ENCODE measurements at places on chromosomes 3 and 15.

GRCh38 chr15:98581715-98582114 lies 66.6 kb upstream of the IGF1R start:
- DNase-seq = peak; percentile 1

GRCh38 chr15:79431636-79432344 lies at the start of gene MINAR1:
Gene MINAR1, plus strand, starts transcription at chr15:79432336. Its CDS starts 23,812 bp downstream, at chr15:79456148.
- no peak for DNase-seq

DNA sequence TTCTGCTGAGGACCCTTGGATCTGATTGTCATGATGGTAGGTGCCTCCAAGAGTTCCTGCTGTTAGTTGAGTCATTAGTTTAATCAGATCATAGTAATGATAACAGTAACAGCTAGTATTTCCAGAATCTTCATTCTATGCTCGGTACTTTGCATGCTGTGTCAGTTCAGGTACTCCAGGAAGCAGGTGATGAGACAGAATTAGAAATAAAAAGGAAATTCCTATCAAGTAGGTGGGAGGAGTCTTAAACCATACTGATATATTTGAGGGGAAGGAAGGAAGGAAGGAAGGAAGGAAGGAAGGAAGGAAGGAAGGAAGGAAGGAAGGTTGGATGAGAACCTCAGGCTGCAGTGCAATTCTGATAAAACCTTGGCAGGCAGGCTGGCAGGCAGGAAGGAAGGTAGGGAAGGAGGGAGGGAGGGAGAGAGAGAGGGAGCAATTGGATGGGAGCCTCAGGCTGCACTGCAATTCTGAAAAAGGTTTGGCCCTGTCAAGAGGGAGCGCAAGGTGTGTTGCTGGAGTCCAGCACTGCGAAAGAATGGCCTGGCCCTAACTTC lies 148.8 kb upstream of the NUDT16 start:
- DNase-seq = no peak

GRCh38 chr3:125212091-125212508 lies 448 bp downstream of the SLC12A8 start:
- DNase-seq = no peak

- peak; percentile 47 for DNase-seq
Measured at GRCh38 chr3:152281133-152281713, 12.5 kb downstream of the MBNL1 start.

DNA sequence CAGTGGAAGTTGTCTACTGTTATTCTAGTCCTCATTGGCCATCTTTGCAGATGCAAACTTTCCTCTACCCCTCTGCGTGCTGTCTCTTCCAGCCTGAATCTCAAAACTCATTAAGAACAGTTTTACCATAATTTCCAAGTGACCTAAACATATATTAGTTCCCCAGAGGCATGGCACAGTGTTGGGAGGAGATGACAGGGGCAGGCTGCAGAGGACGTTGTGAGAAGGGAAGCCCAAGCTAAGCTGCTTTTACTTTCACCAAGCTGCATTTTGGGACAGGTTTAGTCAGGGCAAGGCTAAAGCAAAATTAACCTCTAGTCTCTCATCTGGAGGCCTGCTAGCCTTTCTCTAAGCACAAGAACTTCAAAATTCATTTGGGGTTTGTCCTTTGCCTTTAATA lies 318.6 kb upstream of the SATB1 start:
- DNase-seq = no peak

DNA sequence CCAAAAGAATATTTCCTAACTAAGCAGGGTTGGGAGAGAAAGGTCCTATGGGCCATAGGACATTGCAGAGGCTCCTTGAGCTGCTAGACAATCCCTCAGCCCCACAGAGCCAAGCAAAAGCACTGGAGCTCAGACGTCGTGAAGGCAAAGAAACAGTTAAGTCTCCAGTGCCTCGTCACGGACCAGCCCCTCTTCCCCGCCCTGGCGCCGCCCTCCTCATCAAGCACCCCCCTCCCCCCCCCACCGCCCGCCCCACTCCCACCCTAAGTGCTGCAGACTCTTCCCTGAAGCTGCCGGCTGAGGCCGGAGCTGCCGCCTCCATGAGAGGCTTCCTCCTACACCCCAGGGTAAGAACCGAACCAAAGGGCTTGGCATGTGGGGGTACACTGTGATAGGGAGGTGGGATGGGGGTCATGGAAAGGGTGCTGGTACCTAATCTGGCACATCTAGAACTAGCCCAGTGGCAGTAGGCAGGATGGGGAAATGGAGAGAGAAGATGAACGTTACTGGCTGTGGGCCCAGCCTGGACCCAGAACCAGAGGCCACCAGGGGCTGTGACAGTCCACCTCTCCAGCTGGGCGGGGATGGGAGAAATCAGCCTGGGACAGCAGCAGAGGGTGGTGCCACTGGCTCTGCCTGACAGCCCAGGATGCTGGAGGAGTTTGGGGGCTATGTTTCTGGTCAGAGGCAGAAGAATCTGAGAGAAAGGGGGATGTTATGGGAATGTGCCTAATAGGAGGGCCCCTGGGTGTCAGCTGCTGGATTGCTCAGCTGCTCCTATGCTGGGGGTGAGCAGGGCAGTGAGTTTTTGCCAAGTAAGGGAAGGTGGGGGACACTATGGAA lies at the start of gene MAP1A:
MAP1A (plus strand) TSS at position 255 of the 843 bp plus-strand sequence. CDS start 3,866 bp downstream, outside the sequence.
- no peak for DNase-seq

DNA sequence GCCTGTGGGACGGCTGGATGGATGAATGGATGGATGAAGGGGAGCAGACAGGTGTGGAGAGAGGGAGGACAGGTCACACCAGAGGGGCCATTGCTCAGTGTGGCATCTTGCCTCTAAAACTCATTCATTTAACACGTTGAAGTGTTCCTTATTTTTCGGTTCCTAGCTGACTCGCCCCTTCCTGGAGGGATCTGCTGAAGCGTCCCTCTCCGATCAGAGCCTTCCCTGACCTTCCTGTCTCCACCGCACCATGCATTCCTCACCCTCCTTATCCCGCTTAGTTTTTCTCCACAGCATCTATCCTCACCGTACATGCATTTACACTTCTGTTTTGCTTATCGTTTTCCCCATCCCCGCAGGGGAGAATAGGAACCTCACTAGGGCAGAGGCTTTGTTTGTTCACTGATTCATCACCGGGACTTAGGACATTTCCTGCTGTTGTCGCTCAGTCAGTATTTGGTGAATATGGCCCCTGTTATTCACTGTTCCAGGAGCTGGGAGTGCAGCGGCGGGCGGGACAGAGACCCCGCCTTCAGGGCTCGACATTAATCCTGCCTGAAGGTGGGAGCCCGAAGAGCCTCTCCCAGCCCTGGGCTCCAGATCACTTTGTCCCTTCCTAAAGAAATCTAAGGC lies 32.0 kb downstream of the FOXL2 start:
- no peak for DNase-seq

DNA sequence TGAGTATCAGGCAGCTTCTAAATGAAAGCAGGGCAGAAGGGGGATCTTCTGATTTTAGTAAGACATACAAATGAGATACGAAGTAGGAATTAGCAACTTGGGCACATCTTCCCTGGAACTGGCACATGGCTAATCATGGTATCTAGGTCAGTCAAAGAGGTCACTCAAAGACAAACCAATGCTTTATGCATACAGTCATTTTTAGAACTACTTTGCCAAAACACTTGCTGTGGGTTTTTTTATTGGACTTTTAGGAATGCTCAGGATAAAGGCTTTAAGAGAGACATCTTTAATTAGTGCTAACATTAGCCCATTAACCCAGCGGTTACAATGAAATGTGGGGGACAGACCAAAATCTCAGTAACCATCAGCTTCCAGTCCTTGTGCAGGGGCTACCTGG lies 51.7 kb downstream of the GPR176 start:
- DNase-seq = no peak

GRCh38 chr3:106458952-106459351 lies 590.1 kb upstream of the CBLB start:
- no peak for DNase-seq

DNA sequence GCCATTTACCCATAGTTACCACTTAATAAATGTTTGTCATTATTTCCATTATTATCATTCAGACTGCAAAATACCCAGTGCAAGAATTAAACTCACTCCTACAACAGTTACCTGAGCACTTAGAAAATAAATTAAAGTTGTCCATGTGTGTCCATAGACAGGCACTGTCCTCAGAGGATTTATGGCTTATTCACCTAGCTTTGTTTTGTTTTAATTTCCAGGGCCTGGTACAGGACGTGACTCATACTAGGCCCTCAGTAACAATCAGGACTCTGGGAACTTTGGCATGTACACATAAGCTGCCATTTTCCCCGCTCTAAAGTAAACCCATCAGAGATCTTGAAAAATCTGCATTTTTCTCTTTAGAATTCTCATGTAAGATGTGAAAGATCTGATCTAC lies 458.5 kb upstream of the ARRDC4 start:
- no peak for DNase-seq

- DNase-seq = no peak
Measured at GRCh38 chr3:23834082-23834870, 28.5 kb downstream of the UBE2E1 start.

DNA sequence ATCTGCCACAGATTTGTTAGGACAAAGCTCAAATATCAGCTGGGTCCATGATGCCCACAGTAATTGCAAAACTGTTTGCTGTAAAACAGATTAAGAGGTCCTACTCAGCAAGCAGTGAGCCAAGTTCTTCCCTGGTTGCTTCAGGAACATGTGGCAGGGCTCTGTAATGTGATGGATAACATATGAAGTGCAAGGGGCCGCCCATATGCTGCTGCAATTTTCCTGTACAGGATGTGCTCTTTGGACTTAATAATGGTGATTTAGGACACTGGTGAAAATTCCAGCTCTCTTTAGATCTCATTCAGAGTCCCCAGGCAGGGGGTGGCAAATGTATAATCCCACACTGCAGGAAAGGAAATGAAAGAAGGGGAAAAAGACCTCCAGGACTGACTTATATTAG lies 289.4 kb downstream of the LSAMP start:
- DNase-seq = no peak
